ENCODE measurements at places on chromosomes 3 and 15.

DNA sequence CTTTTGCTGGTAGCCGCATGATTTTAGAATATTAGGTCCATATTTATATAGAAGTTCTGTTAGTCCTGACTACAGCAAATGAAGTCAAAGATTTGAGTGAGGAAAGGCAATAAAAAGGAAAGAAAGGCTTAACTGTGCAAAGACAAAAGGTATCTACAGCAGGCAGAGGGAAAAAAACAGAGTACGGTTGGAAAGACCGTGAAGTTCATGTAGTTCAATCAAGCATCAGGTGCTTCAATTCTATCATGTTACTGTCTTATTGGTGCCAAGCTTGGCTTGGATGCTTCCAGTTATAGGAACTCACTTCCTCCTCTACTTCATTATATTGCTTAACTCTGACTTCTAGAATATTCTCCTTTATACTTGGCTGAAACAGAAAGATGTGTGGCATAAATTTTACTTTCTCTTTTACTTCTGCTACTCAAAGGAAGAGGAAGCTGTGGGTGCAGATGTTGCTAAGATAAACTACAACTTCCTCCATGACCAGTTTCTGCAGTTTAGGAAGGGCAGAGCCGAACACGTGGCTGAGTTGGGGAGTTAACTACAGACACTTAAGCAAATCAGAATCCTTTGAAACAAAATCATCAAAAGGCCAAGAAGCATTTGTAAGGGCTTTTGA lies 72.6 kb upstream of the ZBED2 start:
- no peak for DNase-seq

GRCh38 chr15:27707257-27707656 lies 391.9 kb downstream of the OCA2 start:
- no peak for DNase-seq

- no peak for DNase-seq
Observed at GRCh38 chr3:168077091-168077490, 18.6 kb downstream of the GOLIM4 start.

DNA sequence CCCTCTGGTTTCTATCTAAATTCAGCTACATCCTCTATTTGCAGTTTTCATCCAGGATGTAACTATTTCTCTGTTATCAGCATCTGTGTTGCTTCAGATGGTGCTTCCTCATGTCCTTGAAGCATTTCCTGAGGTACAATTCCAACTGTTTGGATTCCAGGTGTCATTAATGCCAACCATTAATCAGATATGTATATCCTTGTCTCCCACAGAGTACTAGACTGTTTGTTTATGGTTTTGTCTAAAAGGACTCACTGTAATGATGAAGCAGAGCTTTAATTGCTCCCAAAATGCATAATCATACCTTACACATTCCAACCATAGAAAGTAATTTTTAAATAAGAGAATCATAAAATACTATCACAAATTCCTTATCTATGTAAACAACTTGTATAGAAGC lies 288.5 kb upstream of the MME start:
- DNase-seq, result no peak

DNA sequence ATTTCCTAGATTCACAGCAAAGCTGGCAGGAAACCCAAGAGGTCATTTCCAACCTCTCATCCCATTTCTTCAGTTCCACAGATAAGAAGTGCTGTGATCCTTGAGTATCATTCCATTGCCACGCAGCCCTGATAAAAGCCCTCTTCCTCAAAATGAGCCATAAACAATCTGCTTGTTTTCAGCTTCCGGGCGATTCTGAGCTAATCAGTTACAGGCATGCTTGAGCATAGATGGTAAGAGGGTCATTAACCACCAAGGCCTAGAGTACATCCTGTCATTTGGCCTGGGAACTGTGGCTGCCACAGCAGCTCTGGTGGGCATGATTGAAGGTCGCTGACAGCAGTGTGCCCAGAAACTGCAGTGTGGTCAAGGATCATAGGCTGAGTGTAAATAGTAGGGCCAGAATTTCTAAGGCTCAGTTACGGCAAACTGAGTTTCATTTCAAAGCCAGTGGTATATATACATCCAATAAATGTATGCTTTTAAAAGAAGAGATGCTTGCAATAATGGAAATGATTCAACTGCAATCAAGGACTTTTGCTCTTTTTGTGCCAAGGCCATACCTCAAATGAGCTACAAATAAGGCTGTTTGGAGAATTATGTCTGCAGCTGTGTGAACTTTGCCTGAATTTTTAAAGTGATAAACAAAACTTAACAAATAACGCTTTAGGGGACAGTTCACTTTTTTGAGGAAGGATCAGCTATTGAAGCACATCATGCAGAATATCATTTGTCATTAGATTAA lies 47.3 kb downstream of the P3H2 start:
- no peak for DNase-seq

DNA sequence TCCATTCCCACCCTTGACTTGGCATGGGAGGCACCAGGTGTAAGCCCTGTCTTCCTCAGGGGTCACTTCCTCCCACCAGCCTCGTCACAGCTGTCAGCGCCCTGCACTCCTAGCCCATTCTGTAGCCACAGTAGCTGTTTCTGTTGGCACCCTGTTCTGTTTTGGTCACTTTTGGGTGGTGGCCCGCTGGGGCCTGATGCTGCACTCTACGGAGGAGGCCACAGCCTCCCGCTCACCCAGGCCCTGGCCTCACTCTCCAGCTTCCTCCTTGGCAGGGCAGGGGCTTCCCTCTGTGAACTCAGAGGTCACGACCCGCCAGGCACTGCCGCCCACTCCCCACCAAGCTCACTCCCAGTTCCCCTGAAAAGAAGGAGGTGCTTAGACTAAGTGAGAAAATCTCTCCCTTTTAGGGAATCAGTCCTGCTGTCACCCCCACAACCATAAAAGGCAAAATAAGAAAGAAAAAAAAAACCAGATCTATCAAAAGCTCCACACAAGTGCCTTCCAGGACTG lies 68.4 kb downstream of the MGLL start:
- DNase-seq, result no peak

- no peak for DNase-seq
Observed at GRCh38 chr15:94239474-94239873, 8.1 kb downstream of the MCTP2 start.

- DNase-seq, result no peak
Observed at GRCh38 chr15:68364028-68364659, 67.8 kb downstream of the ITGA11 start.

DNA sequence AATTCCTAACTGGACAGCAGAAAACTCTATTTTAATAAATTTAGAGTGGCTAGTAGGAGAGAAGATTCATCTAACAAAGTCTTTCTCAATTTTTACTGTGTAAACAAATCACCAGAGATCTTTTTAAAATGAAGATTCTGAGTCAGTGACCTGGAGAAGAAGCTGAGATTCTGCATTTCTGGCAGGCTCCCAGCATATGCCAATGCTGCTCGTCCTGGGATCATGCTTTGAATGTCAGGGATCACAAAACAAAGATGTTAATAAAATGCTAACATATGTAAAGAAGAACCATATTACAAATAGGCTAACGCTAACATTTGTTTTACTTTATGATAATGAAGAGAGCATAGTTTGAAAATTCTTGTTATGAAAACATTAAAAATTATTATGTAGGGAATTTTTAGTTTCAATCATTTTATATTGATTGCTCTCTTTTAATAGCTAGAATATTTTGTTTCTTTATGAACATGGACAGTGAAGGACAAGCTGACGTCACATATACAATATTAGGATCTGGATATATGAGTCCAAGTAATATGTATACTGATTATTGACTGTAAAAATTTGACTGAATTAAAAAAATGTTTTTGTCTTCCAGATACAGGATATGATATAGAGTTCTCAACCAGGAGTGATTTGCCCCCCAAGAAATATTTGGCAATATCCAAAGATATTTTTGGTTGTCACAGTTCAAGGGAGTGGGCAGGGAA lies 160.8 kb upstream of the GPR149 start:
- no peak for DNase-seq

- DNase-seq, result no peak
Observed at GRCh38 chr3:97430601-97431000, 334.0 kb upstream of the ARL6 start.

- DNase-seq, result peak; percentile 15
Observed at GRCh38 chr3:152524198-152525140, 255.7 kb downstream of the MBNL1 start.

DNA sequence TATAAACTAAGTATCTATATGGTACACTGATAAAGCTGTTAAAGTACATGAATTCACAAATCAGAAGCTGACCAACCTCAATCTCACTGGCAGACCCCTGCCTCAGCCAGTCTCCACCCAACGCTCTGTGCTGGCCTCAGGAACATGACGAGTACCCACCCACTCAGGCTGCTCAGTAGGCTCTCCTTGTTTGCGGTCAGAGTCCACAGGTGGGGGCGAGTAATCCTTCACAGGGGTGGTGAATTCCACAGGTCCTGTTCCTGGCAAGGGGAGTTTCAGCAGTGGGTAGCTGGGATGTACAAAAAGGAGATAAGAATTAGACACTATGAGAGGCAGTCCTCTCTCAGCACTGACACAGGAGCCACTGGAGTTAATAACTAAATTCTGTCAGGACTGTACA lies 40.9 kb downstream of the SCAP start:
- DNase-seq, result no peak

GRCh38 chr3:111521891-111522290 lies 20.1 kb upstream of the CD96 start:
- DNase-seq, result no peak

DNA sequence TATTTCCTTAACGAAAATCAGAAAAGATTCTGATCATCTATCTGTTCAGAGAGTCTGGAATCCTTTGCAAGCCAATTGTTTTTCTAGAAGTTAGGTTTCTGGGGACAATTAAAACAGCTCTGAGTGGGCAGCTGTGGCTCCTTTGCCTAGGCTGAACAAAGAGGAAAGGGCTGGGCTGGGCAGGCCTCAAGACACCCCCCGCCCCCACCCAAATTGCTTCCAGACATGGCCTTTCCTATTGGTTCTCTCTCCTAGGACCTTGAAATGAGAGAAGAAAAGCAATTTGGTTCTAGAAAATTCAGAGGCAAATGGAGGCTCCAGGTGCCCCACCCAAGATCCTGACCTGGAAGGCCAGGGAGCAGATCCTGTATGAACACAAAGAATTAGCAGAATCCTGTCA lies 2.3 kb upstream of the ADPGK start:
- no peak for DNase-seq

DNA sequence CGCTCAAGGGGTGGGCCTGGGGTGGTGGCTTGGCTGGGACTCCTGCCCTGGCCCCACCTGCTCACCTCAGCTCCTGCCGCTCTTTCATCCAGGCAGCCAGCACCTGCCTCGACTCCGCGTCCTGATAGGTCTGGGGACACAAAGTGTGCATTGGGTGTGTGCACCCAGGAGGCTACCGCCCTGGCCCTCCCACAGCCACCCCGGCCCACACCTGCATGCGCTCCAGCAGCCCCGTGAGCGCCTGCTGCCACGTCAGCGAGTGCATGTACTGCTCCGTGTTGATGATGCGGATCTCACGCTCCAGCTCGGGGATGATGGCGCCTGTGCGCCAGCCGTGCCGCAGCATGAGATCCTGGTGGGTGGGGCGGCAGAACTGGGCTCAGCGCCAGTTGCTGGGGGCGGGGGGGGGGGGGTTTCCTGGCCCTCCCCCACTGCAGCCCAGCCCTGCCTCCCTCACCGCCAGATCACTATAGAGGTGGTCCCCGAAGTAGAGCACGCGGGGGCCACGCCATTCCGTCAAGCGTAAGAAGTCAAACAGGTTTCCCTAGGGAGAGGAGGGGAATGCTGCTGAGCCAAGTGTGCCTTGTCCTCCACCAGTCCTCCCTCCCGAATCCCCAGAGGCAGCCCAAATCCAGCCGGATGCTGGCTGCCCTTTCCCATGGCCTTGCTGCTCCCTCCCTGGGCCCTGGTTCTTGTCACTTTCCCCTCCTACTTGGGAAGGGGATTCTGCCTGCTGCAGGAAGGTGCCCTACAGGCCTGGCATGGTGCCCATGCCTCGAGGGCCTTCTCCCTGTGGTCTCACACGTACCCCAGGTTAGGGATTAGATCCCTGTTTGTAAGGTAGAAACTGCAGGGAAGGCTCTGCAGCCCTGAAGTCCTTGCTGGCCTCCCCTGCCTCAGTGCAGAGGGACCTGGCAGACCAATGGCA lies 8.6 kb downstream of the NT5DC2 start:
- no peak for DNase-seq

- DNase-seq, result no peak
Observed at GRCh38 chr3:25883492-25883891, 93.6 kb downstream of the OXSM start.

GRCh38 chr3:121581691-121582090 lies 11.5 kb upstream of the FBXO40 start:
- no peak for DNase-seq

- no peak for DNase-seq
Observed at GRCh38 chr15:89370120-89370977, 35.7 kb upstream of the POLG start.

DNA sequence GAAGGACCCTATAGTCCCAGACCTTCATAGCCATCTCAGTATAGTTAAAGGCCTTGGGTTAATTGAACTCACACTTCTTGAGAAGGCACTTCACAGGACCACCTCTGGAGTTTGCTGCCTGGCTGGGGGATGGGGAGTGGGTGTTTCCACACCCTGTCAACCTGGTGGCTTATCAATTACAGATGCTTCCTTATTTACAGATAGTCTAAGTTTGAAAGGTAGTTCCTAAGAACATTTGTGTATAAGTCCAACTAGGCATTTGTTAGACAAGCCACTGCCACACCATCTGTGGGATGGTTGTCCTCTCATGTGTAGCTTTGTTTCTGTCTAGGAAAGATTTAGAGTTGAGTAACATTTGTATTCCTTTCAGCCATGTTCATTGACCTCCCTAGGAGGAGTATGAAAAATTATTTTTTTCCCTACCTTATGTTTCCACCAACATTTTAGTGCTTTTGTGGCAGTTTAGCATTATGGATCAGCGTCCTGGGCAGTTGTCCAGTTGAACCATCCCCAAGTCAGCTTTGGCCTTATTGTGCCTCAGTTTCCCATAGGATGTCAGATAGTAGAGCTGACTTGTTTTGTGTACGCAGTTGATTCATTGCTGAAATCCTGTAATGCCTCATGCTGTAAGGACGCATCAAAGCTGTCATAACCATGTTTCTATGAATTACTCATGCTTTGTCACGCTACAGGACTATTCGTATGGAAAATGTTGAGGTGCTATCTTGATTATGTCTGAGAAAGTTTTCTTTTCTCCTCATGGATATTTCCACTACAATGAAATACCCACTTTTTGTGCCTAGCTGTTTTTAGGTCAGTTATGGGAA lies 21.2 kb upstream of the SIAH2 start:
- DNase-seq, result no peak

GRCh38 chr3:2526926-2527325 lies 428.3 kb downstream of the CNTN4 start:
- DNase-seq, result no peak

- no peak for DNase-seq
Observed at GRCh38 chr3:133827136-133827535, 21.5 kb downstream of the SRPRB start.

- no peak for DNase-seq
Observed at GRCh38 chr15:25067725-25068309, 113.0 kb downstream of the SNRPN start.

DNA sequence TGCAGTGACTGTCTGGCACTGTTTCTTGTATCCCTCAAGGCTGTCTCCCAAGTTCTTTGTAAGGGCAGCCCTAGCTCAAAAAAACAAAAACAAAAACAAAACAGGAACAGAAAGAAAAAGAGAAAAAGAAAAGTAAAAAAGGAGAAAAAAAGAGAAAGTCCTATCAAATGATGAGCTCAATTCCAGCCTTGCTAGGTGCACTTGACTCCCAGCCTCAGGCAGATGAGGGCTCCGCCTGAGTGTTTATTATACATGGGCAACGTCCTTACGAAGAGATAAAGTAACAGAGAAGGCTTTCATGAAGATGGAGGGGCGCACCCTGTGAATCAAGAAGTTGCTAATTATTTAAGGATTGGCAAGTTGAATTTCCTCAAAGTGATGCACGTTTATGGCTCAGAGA lies 175.3 kb downstream of the MEIS2 start:
- no peak for DNase-seq

GRCh38 chr15:75669879-75670212 lies 22.1 kb downstream of the SNX33 start:
- no peak for DNase-seq

Data from NCI-H2171 (cell line).